Stimulated activated CD8-positive, alpha-beta memory T cell treated with anti-CD3 and anti-CD28 coated beads, Interleukin-4, amount 100 ng/mL, for 1 hour (primary cell): ENCODE measurements at places on chromosomes 3 and 15.

- DNase-seq, result peak; percentile 47
Measured at GRCh38 chr3:39383045-39383880, at the start of gene SLC25A38. TSS of gene SLC25A38 (plus strand) at chr3:39383370. CDS start at chr3:39383725, 355 bp downstream.

DNA sequence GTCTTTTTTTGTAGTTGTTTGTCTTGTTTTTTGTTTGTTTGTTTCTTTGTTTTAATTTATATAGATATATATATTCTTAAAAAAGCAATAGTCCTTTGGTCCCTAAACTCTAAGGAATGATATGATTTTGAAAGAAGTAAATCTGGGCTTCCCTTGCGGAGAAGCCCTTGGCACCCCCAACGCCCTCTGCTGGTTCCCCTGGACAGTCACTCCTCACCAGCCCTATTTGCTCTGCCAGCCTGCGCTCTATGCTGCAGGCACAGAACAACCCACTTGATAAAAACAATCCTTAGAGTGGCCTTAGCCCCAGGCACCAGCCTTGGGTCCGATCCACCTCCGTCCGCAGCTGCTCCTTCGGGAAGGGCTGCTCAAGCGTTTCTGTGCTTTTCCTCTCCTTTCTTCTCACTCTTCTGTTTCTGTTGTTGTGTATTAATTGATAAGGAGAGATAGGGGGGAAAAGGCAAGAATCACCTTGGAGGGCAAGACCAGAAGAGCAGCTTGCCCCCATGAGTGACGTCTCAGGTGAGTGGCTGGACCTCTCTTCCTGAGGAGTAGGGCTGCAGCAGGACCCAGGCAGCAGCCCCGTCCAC, 13.7 kb upstream of the PARP6 start:
- peak; percentile 9 for DNase-seq

- DNase-seq, result no peak
Measured at GRCh38 chr15:59993950-59994401, 10.1 kb upstream of the FOXB1 start.

DNA sequence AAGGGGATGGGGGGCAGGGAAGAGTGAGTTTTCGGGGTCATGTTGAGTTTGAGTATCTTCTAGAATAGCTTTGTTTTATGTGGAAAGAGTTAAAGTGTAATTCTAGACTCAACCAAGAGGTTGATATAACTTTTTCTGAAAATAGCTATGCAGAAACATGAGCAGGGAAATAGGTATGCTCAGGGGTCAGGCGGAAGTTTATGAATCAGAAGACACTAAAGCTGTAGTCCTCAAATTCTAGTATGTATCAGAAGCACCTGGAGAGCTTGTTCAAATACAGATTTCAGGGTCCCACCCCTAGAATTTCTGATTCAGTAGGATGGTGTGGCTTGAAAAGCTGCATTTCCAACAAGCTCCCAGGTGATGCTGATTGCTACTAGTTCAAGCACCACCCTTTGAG, 37.6 kb upstream of the UBE2E2 start:
- no peak for DNase-seq

- peak; percentile 17 for DNase-seq
Measured at GRCh38 chr3:153162513-153163392, 727 bp downstream of the RAP2B start.

- DNase-seq, result no peak
Measured at GRCh38 chr15:77907824-77908751, 169.4 kb downstream of the TBC1D2B start.

- DNase-seq, result no peak
Measured at GRCh38 chr3:132504375-132504933, 87.2 kb downstream of the DNAJC13 start.

GRCh38 chr3:56725175-56725574, 42.1 kb upstream of the TASOR start:
- DNase-seq, result peak; percentile 40

DNA sequence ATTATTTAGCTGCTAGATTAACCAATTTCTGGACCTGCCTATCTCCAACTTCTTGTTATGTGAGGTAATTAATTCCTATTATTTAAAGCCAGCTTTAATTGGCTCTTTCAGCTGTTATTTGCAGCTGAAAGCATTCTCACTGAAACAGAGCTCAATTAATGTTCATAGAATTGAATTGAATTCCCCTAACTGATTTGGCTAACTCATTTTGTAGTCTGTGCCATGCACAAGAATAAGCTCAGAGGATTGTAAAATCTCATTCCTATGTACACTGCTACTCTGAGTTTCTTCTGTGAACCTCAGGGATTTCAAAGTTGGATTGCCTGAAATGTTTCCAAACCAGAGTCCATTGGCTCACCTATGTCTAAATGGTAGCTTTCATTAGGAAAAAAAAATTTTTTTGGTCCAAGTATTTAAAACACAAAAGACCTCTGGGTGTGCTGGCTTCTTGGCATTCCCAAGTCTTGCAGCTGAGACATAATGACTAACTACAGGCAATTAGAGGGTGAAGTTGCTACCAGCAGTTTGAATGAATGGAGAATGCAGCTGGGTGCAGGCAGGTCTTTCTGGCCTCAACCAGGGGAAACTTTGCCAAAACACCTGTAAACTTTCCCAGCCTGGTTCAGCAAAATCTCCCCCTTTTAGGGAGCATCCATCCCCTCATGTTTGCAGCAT, 134.3 kb downstream of the EDEM1 start:
- DNase-seq, result no peak

DNA sequence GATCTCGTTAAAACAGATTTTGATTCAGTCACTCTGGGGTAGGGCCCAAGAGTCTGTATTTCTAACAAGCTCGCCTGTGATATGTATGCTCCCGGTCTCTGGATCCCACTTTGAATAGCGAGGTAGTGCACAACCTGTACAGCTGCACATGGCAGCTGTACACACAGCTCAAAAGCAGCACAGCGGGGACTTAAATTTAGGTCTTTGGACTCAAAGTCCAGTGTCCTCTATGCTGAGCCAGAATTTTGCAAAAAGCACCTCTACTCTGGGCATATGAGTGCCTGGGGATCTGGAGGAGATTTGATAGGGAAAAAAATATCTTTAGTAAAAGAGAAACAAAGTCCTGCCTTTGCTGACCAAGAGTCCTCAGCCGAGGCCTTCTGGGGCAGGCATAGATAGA, 83.1 kb downstream of the HMG20A start:
- no peak for DNase-seq

GRCh38 chr15:48442011-48442410, 110.8 kb downstream of the DUT start:
- no peak for DNase-seq

- DNase-seq, result no peak
Measured at GRCh38 chr15:76793162-76793561, 112.0 kb downstream of the SCAPER start.

- no peak for DNase-seq
Measured at GRCh38 chr3:50656417-50657195, 18.1 kb upstream of the DOCK3 start.

DNA sequence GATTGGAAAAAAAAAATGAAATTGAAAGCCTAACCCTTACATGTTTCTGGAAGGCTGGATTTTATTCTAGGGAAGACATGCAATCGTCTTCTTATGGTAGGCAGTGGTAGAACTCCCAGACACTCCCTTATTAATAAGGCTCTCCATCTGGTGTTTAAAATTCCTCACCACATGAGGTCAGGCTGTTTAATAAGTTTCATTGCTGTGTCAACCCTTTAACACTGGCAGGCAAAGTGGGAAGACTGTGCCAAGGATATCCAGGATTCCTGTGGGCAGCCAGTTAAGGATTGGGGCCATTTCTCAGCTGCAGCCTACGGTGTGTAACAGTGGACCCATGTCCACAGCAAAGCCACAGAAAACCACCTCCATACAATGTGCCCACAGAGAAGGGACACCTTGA, 225.5 kb upstream of the CHRM5 start:
- DNase-seq, result no peak

- DNase-seq, result no peak
Measured at GRCh38 chr3:68705695-68706094, 226.7 kb downstream of the TAFA4 start.

DNA sequence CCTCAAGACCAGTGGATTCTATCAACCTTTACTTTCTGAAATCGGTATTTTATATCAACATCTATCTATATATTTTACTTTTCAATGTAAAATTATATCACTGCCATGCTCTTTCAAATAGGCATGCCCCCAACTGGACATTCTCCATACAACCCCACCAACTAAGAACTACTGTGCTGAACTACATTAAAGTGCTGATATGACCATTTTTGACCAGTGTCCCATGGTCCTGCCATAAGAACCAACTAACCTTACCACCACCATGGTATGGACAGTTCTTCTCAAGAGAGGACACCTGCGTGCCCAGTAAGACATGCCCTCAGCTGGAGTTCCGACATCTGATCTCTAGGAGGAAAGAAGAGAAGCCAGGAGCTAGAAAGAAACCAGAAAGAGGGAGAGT, 15.6 kb downstream of the POMGNT2 start:
- DNase-seq, result no peak

DNA sequence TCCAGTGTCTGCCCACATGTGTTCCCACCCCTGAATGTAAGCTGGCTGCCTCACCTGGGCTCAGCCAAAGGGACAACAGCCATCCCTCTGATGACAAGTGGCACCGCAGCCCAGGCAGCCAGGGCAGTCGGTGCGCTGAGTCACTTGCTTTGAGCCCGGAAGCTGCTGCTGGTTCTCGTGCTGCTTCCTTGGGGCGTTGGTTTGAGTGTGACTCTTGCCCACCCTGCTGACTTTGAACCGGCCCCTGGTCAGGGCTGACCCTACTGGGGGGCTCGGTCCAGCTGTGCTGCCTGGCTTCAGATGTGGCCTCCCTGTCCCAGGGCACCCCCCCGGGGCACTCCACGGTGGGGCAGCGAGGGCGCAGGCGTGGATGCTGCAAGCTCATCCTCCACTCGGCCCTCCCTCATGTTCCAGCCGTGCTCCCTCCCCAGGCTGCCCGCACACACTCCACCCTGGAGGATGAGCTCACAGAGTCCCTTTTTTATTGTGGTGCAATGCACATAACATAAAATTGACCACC, 62.1 kb downstream of the EFCAB12 start:
- DNase-seq, result no peak

DNA sequence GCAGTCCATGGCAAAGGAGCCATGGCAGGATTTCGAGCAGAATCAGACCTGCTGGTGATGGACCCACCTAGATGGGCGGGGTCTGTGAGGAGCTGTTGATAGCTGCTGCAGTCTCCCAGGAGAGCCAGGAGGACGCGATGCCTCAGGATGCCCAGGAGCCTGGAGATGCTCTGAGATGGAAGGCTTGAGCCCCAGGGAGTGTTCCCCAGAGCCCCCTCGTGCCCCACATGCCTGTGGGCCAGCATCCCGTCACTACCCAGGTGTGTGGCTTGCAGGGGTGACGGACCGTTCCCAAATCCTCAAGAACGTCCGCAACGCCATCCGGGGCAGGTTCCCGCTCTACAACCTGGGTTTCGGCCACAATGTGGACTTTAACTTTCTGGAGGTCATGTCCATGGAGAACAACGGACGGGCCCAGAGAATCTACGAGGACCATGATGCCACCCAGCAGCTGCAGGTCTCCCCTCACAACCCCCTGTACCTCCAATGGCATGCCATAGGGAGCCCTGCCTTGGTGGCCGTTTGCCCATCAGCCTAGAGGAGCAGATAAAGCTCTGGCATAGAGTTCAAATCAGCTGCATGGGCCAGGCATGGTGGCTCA, 6.7 kb downstream of the ITIH1 start:
- DNase-seq, result no peak

DNA sequence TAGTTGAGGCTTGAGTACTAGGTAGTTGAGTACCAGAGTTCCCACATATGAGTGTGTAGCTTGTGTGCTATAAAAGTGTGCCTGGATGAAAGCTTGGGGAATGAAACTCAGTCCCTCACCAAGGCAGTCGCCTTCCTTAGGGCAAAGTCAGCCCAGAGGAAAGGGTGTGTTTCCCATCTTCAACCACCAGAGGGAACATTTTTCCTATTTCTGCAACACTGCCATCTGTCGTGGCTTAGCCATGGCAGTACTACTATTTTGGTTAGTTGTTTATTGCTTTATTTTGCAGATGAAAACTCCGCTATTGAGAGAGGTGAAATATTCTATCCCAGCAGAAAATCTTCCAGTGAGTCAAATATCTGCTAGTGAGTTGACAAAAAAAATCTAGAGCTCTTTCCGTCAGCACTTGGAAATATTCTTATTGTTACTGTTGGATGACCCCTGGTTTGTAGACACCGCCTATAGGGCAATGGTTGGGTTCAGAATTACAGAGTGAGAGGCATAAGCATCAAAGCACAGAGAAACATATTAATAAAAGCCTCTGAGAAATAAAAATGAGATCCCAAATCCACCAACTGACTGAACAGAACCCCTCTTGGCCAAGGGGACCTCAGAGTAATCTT, 239.9 kb downstream of the CPNE4 start:
- DNase-seq, result no peak

GRCh38 chr3:24513463-24513862, 18.8 kb upstream of the THRB start:
- no peak for DNase-seq

- DNase-seq, result no peak
Measured at GRCh38 chr3:165797551-165797950, 39.7 kb downstream of the BCHE start.

GRCh38 chr3:174242311-174243041, 616.7 kb upstream of the NAALADL2 start:
- DNase-seq, result no peak

- no peak for DNase-seq
Measured at GRCh38 chr3:82088749-82089148, 327.3 kb upstream of the GBE1 start.

DNA sequence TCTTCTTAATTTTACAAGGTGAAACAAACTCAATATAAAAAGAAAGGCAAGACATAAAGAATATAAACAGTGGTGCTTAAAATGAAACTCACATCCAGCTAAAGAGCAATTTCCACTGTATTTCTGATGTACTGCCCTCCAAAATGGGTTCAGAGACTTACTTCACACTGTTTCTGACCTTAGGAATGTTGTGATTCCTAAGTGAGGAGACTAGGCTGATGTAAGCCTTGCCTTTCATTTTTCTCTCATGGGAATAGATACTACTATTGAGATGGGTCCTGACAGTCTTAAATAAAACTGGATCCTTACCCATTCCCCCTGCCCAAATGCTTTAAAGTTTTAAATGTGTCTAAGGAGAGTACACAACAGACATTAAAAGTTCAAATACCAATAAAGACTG, 86.9 kb downstream of the CBLB start:
- no peak for DNase-seq

GRCh38 chr3:62950210-62950609, 75.0 kb upstream of the CADPS start:
- no peak for DNase-seq

GRCh38 chr3:113240841-113241240, 29.5 kb downstream of the BOC start:
- DNase-seq, result no peak

DNA sequence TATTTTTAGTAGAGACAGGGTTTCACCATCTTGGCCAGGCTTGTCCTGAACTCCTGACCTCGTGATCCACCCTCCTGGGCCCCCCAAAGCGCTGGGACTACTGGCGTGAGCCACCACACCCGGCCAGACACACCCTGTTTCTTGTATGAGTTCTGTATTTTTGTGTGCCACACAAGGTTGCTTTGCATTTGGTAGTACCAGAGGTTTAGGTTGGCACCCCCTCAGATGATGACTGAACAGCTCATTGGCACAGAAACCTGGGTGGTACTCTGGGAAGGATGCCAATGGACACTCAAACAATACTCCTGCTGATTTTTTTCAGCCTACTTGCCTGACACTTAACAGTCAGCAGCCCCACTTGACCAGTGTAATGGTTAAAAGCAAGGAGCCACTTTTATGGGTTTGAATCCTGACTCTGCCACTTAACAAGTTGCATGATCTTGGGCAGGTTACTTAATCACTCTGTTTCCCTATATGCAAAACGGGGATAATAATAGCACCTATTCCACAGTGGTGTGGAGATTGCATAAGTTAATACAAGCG, 39.2 kb upstream of the BCL2A1 start:
- no peak for DNase-seq

- DNase-seq, result no peak
Measured at GRCh38 chr3:183033746-183034145, 53.4 kb upstream of the DCUN1D1 start.
